SJSA1 (cell line): ENCODE measurements at places on chromosomes 6 and 20. TPM values are rescaled to one million over a fixed set of nuclear protein-coding genes. Genes with fewer than 3 reads are reported as not detected.

TCP11 gene
- 0.60 and 1.6 TPM in 2 replicates for total RNA-seq

ATAT1 gene
- total RNA-seq, result 0.66 and 3.4 TPM in 2 replicates

KCNS1 gene
- total RNA-seq, result not detected in 2 replicates

HLA-DMA gene
- 0.24 TPM in 1 of 2 replicates, not detected in the other for total RNA-seq

PHACTR2 gene
- total RNA-seq, result 53.1 and 75.1 TPM in 2 replicates

OR11A1 gene
- total RNA-seq, result not detected in 2 replicates

DACT2 gene
- total RNA-seq, result not detected in 2 replicates

GHRH gene
- not detected in 2 replicates for total RNA-seq

MAS1 gene
- total RNA-seq, result not detected in 2 replicates
